Activated CD4-positive, alpha-beta T cell treated with anti-CD3 and anti-CD28 coated beads for 36 hours (primary cell): ENCODE measurements at places on chromosomes 3 and 15.

GRCh38 chr3:66386925-66387650 is 113.7 kb downstream of the LRIG1 start:
- no peak for DNase-seq

DNA sequence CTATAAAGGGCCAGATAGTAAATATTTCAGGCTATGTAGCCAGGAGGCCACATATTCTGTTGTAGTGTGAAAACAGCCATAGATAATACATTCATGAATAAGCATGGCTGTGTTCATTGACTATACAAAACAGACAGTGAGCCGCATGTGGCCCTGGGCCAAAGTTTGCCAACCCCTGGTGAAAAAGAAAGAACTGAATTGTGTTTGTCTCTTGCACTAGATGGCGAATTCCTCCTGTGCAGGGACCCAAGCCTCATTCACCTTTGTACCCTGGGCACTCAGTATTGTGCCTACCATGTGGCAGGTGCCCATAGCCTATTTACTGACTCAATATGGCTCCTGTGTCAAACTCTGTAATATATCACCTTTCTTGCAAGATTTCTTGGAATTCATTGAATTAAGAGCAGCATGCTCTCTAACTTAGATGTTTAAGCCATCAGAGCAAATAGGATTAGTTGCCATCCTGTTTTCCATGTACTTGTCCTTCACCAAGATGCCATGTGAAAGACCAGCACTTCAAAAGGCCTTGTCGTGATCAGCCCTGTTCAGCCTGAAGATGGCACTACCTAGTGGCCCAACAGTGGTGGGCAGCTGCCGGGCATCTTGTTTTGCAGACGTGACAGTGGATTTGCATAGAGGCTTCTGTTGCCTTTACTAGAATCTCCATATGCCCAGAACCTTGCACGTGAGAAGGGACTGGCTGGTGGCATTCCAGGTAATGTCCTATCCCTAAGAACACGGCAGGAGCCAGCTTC is 50.9 kb upstream of the CMTM7 start:
- no peak for DNase-seq

GRCh38 chr3:106339551-106339950 is 470.7 kb upstream of the CBLB start:
- no peak for DNase-seq

- no peak for DNase-seq
These were observed 311.2 kb downstream of the RPLP1 start for GRCh38 chr15:69763831-69764230.

DNA sequence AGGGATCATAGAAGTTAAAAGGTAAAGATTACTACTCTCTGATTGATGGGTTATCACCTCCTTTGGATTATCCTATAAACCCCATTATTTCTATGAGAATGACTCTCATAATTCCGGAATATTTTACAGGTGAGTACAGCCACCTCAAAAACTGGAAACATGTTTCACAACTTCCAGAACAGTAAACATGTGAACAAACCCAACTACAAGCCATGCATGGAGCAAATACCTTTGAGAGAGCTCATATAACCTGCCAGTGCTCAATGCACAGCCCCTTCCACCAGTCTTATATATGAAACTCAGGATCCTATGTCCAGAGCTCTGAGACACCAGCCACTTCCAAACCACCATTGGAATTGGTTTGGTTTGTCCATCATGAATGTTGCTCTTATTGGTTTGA is 208.0 kb downstream of the MECOM start:
- no peak for DNase-seq

DNA sequence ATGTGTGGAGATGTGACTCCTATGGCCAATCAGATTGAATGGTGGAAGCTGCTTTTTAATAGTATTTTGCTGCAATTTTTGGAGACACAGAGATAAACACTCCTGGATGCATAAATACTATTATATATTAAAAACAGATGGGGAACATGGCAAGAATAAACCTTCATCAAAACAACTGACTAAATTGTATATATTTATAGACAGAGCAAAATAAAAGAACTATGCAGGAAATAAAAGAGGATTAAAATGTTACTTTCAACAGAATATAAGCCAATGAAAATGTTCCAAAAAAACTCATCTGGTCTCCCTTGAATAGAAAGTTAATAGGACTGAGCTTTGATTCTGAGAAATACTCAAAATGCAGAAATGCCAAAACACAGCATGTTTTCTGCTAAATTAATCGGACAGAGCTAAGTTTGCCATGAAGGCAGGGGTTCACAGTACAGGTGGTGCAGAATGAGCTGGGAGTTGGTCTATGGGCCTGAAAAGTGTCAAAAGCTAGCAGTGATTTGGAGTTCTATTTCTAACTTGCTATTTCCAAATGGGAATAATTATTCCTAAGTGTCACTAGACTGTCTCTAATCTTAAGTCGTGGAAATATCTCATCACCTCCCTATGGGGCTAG is 227.2 kb downstream of the CNTN3 start:
- no peak for DNase-seq

DNA sequence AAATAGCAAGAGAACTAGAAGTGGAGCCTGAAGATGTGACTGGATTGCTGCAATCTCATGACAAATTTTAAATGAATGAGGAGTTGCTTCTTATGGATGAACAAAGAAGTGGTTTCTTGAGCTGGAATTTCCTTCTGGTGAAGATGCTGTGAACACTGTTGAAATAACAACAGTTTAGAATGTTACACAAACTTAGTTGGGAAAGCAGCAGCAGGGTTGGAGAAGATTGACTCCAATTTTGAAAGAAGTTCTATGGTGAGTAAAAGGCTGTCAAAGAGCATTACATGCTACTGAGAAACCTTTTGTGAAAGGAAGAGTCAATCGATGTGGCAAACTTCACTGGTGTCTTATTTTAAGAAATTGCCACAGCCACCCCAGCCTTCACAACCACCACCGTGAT is 220.9 kb upstream of the LRRFIP2 start:
- no peak for DNase-seq

GRCh38 chr3:138265745-138266144 is 63.9 kb downstream of the NME9 start:
- DNase-seq, result no peak

DNA sequence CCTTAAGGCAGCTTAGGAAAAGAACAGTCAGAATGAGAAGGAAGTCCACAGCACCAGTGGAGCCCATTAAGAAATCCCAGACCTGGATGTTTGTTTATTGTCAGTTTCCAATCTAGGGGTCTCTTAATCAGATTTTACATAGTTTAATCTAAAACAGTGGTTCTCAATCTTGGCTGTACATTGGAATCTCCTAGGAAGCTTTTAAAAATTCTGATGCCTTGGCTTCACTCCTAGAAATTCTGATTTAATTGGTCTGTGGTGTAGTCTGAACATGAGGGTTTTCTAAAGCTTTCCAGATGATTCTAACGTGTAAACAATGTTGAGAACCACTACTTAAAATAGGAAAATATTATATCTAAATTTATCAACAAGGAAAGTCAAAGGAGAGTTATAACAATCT is 56.6 kb upstream of the SPRED1 start:
- DNase-seq, result no peak

GRCh38 chr3:152589644-152590043 is 245.3 kb upstream of the P2RY1 start:
- DNase-seq, result no peak

- no peak for DNase-seq
These were observed 280.0 kb upstream of the P2RY1 start for GRCh38 chr3:152554980-152555379.

DNA sequence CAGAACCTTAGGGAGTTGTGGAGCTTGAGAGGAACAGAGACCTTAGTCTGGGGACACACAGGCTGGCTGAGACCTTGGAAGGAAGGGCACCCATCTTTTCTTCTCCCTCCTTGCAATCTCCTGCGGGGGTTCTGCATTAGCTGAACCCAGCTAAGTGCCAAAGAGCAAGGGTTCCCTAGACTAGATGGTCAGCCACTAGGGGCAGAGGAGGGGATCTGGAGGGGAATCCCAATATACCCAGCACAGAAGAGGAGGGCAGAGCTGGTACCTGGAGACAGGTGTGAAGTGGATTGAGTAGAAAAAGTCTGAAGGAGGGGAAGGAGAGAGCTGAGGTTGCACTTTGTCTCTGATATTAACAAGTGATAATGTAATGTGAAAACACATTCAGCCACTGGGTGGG is 212.8 kb downstream of the ADAMTS9 start:
- DNase-seq, result no peak

DNA sequence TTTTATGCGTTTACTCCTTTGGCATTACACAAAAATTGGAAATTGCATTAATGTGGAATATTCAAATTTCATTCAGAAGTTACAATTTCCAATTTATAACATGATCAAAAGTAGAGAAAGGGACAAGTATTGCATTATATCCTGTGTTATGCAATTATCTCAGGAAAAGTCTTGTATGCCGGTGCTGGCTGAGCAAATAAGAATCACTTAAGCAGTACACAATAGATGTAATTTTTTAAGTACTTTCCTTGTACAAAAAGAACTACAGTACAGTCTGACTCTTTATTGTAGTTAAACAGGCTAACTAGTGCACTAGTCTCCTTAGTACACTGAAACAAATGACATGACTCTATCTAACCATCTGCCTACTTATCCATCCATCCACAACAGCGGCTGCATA is 493.2 kb upstream of the KCNMB2 start:
- no peak for DNase-seq

DNA sequence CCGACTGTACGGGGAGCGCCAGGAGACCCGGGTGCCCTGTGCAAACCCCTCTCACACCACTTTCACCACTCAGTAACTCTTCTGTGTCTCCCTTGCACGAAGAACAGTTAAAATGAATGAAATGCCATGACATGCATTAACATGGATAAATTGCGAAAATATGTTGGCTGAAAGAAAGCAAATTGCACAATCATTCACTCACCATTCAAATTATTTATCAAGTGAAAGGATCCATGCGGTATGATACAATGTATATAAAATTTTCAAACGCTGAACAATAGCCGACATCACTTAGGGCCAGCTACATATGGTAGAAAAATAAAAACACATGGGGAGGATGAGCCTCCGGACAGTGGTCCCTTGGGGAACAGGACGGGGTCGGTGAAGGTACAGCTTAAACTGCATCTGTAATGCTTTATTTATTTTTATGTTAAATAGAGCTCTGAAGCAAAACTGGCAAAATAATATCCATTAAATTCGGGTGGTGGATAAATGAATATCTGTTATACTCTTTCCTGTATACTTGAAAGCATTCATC is 45.9 kb downstream of the SLC12A8 start:
- DNase-seq, result no peak

DNA sequence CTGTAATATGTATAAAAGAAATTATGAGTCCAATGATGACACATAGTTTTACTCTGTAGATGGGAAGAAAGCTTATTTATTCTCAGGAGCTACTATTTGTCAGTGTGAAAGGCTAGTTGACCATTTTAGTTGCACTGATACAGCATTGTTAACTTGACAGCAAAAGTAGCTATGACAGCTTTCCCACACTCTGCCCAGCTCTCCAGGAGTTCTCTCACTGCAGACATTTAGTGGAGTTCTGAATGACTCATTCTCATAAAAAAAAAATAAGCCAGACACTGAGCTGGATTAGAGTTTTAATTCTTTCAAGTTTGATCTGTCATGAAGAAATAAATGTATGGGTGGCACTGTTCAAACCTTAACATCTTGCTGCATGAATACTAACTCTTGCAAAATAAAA is 77.2 kb upstream of the CFAP20DC start:
- no peak for DNase-seq

DNA sequence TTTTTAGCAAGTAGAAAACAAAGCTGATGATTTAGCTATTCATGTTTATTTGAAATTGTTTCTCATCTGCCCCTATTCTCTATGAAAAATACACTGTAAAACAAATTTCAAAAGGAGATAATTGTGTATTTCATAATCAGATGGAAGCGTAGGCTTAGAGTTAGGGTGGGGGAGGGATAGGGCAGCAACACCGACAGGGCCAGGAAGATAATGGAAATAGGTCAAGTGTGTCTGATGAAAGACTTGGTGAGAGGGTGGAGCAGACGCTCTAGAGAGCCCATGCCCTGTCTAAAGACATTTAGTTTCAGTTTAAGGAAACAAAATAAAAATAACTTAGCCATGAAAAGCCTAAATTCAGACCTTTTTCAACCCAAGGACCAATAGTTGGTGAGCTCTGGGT is 51.6 kb upstream of the ARL6 start:
- DNase-seq, result no peak

DNA sequence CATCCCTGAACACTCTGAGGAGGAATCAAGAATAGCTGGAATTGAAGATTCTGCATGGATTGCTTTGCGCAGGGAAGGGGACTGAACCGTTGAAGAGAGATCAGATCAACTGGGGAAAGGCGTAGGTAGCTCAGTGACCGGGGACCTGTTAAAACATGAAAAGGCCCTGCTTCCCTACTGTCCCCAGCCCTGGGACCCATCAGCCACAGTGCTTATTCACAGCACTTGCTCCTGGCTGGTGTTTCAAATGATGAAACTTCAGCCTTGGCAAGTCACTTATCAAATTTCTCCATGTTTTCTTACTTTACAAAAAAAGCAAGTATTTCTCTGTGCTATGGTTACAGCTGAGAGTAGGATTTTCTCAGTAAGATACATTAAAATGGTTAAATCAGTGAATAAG is 199.3 kb downstream of the MEIS2 start:
- DNase-seq, result no peak

GRCh38 chr3:88248658-88249057 is 98.9 kb downstream of the C3orf38 start:
- no peak for DNase-seq

GRCh38 chr3:45965653-45966052 is 22.4 kb downstream of the CXCR6 start:
- DNase-seq, result no peak

DNA sequence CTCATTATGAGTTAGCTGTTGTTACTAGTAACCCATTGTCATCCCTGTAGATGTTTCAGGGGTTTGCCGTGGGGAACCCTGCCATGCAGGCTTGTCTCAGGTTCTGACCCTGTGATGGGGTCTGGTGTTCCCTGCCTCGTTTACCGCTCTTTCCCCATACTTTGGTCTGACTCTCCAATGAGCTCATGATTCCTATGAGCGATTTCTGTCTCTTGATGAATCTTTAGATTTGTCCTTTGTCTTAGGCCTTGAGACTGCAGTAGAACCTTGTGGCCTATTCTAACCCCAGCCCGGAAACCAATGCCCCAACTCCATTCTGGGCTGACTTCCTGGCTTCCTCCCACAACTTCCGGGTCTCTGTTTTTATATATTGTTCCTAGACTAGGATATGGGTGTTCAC is 11.3 kb upstream of the IQGAP1 start:
- DNase-seq, result peak; percentile 66

DNA sequence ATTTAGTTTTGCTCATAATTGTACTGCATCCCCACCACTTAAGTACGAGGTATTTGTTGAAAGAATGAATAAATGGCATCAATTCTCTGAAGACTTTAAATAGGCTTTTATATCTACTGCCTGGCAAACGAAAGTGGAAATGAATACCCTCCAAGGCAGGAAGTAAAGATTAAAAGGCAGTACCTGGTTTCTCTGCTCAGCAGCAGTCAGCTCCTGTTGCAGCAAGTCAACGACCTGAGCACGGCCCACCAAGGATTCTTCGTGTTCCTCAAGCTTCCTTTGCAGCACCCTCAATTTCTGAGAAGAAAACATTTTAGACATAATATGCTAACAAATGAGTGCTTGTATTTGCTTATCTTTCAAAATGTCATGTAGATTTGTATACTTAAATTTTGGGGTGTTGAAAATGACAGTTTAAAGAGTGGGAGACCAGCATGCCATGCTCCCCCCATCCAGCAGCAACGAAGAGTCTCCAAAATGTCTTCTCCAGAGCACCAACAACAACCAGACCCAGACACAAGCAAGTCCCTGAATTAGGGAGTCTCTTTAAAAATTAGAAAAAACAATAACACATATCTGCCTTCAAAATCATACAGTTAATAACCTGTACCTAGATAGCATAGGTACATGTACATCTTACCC is 31.2 kb downstream of the GOLGB1 start:
- no peak for DNase-seq

GRCh38 chr3:53957831-53958230 is 66.2 kb upstream of the SELENOK start:
- no peak for DNase-seq
